ENCODE measurements at places on chromosomes 2 and 18.

GRCh38 chr2:98801286-98801685, 70.4 kb upstream of the MGAT4A start:
- no peak for DNase-seq
- peaks cover 4% of the 10 kb centered on the region for H3K4me1 ChIP-seq
- no peak overlapping the region for H3K27ac ChIP-seq
- H3K27me3 ChIP-seq = no peaks in the 10 kb centered on the region

DNA sequence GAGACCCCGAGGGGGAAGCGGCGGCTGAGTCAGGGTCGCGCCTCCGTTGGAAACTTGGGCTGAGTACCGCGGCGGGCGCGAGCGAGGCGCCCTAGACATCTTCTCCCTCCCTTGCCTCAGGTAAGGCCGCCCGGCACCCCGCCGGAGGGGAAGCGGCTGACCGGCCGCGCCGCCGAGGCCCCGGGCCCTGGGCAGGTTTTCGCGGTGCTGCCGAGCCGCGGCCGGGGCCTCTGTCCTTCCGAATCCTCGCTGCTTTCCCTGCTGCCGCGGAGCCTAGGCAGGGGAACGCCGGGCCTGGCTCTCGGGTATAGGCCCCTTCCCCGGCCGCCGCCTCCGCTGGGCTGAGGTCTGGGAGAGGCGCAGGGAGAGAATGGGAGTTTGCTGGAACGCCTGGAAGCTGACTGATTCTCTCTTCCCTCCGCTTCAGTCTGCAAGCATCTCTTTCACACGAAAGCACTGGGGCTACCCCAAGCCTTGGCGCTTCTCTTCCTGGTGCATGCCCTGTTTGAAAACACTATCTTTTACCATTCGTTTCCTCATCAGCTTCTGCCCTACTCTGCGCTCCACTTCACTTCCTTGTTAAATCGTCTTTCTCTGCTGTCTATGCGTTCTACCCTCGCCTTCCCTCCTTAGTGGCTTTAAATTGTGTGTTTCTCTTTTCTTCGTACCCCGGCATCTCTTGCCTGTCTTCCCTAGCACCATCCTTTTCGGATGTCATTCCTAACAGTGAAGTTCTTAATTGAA, 652 bp downstream of the PPM1B start:
- H3K27ac ChIP-seq = peak overlapping the region; percentile 99
- H3K36me3 ChIP-seq = peaks cover 19% of the 10 kb centered on the region
- peak; percentile 69 for DNase-seq

GRCh38 chr2:85902496-85902895, 13.7 kb upstream of the ST3GAL5 start:
- no peak overlapping the region for H3K4me3 ChIP-seq
- no peaks in the 10 kb centered on the region for H3K27me3 ChIP-seq
- peaks cover 1% of the 10 kb centered on the region for H3K36me3 ChIP-seq
- DNase-seq = no peak
- H3K4me1 ChIP-seq = peaks cover 27% of the 10 kb centered on the region

- no peak overlapping the region for H3K4me3 ChIP-seq
- H3K27ac ChIP-seq = no peak overlapping the region
- no peak for DNase-seq
- H3K4me1 ChIP-seq = peaks cover 9% of the 10 kb centered on the region
- peaks cover 3% of the 10 kb centered on the region for H3K36me3 ChIP-seq
Observed at GRCh38 chr2:40034198-40034597, 255.1 kb upstream of the THUMPD2 start.

DNA sequence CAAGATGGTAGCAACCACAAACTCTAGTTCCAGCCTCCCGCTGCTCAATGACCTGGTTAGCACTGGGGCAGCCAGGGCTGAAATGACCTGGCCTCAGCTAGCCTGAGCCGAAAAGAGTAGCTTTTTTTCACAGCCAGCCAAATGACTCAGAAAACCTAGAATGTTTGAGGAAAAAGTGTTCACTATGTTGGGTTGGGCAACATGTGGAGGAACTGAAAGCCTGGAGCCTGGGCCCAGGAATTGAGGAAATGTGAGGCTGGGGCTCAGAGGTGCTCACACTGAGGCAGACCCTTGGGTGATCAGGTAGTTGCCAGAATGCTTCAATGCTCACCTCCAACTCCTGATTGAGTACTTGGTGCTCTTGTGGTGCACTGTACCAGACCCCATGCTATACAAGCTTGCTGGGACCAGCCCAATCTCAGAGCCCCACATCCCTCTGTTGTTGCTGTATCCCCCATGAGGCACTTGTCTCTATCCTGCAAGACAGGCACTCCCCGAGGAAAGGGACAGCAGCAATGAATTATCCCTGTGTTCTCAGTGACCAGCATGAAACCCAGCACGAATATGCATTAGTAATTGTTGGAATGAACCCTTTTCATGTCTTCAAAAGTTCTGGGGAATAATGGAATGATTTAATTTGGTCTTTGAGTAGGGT, 116.2 kb downstream of the USP34 start:
- peaks cover 38% of the 10 kb centered on the region for H3K4me1 ChIP-seq
- H3K4me3 ChIP-seq = no peak overlapping the region
- peaks cover 41% of the 10 kb centered on the region for H3K36me3 ChIP-seq
- DNase-seq = no peak
- no peak overlapping the region for H3K27ac ChIP-seq
- H3K27me3 ChIP-seq = no peaks in the 10 kb centered on the region

DNA sequence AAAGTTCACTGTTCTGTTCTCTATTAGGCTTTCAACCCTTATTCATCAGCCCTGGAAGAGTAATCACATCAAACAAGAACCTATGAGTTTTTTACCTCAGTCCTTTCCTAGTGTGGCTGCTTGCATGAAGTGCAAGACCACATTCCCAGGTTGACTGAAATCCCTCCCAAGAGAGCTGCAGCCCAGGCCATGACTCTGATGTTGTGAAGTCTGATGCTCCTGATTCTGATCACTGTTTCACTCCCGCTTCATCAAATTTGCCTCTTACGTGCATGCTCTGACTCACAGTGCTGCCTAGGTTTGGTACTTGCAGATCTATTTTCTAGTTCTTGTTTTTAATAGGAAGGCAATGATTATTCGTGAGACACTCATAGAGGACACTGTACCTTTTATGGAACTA, 58.2 kb upstream of the DSEL start:
- no peaks in the 10 kb centered on the region for H3K4me1 ChIP-seq
- no peak overlapping the region for H3K27ac ChIP-seq
- H3K4me3 ChIP-seq = no peak overlapping the region
- no peak for DNase-seq
- H3K36me3 ChIP-seq = no peaks in the 10 kb centered on the region

GRCh38 chr18:34222307-34223163, 2.2 kb downstream of the NOL4 start:
- H3K36me3 ChIP-seq = peaks cover 2% of the 10 kb centered on the region
- peak; percentile 5 for DNase-seq
- H3K4me1 ChIP-seq = peaks cover 2% of the 10 kb centered on the region

GRCh38 chr18:7288544-7288943, 57.7 kb downstream of the LRRC30 start:
- H3K36me3 ChIP-seq = no peaks in the 10 kb centered on the region
- H3K27me3 ChIP-seq = no peaks in the 10 kb centered on the region
- no peak overlapping the region for H3K4me3 ChIP-seq
- no peaks in the 10 kb centered on the region for H3K4me1 ChIP-seq

DNA sequence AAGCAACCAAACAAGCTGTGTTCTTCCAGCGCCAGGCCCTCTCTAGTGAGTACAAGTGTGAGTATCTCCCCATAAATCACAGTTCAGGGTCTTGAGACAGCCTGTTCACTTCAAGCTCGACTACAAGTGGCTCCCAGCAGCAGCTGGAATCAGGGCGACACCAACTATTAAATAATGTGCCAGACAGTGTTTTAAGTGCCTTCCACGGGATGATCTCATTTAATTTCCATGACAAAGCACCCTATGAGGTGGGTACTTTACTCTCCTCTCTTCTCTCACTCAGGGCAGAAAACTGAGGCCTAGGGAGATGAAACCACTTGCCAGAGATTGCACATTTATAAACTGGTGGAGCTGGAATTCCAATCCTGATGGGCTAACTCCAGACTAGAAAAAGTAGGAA, 2.6 kb upstream of the FAM136A start:
- H3K36me3 ChIP-seq = peaks cover 15% of the 10 kb centered on the region
- no peak for DNase-seq
- H3K27me3 ChIP-seq = peaks cover 1% of the 10 kb centered on the region
- no peak overlapping the region for H3K4me3 ChIP-seq

DNA sequence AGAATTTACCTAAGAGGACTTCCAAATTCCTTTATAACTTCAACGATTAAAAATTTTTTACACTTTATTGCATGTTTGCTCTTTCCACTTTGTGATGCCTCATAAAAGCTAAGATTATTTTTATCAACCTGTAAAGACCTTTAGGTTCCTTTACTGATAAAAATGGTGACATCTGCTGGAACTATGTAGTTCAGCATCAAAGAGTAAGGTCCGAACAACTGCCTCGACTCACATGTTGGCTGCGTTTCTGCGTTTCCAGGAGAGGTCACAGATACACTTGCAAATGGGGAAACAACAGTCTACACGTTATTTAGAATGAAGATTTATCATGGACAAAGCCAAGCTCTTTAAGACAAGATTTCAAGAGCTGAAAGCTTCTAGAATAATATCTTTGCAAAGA, 18.8 kb upstream of the TMX3 start:
- H3K27ac ChIP-seq = no peak overlapping the region
- DNase-seq = no peak
- no peaks in the 10 kb centered on the region for H3K4me1 ChIP-seq
- H3K27me3 ChIP-seq = no peaks in the 10 kb centered on the region
- H3K4me3 ChIP-seq = no peak overlapping the region

GRCh38 chr2:16180631-16181030, 240.3 kb downstream of the MYCN start:
- H3K27ac ChIP-seq = no peak overlapping the region
- no peaks in the 10 kb centered on the region for H3K36me3 ChIP-seq
- H3K4me3 ChIP-seq = no peak overlapping the region
- DNase-seq = no peak

GRCh38 chr2:163527381-163527780, 208.4 kb downstream of the FIGN start:
- H3K27me3 ChIP-seq = no peaks in the 10 kb centered on the region
- no peaks in the 10 kb centered on the region for H3K4me1 ChIP-seq
- H3K4me3 ChIP-seq = no peak overlapping the region
- DNase-seq = no peak

DNA sequence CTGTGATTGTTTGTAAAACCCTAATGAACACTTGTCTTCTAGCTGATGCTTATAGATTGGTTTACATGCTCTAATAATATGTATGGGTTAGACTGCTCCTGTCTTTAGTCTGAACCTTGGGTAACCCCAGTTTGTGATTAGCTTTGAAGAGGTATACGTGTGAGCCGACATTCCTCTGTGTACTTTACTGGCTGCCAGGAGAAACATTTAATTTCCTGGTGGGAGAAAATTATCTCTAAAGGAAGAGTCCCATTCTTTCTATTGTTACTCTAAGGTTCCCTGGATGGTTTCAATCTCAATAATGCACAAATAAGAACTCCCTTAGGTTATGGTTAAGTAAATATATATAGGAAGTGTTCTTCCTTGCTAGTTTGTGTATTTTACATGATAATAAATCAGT, 143.6 kb upstream of the ZSWIM2 start:
- H3K36me3 ChIP-seq = no peaks in the 10 kb centered on the region
- no peaks in the 10 kb centered on the region for H3K27me3 ChIP-seq

- peak; percentile 54 for DNase-seq
- H3K4me1 ChIP-seq = peaks cover 59% of the 10 kb centered on the region
- H3K4me3 ChIP-seq = peak overlapping the region; percentile 56
- H3K27me3 ChIP-seq = no peaks in the 10 kb centered on the region
Observed at GRCh38 chr2:161995553-161996016, 78.4 kb downstream of the DPP4 start.

DNA sequence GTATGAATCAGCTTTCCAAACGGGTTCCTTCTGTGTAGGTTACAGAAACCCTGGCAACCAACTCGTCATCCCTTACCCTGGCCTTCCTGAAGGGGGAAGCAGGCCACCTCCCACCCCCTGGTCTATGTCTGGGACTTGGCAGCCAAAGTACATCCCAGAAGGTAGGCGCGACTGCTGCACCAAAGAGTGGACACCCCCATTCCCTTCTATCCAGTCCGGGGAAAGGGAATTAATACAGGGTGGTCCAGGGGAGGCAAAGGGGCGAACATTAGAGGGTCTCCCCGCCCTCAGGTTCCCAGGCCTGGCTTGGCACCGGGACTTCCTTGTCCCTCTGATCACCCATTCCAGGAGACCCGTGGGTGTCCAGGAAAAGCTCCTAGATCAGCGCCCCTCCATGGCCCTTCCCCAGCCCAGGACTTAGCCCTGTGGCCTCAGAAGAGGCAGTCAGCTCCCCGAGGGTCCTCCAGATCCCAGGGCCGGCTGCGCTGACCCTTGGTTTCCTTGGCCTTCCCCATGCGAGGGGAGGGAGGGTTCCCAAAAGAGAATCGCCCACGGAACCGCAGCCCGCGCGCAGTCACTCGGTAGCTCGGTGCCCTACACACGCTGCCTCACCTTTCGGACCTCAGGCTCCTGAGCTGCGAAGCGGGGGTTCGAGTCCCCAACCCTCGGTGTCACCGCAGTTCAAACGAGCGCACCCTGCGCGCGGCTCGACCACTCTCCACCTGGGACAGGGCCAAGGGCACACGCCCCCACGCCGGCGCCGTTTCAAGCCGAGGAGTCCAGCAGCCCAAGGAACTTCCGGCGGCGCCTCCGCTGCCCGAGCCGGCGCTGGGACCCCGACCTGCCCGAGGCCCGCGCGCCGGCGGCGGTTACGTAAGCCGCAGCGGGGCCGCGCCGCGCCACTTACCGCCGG, at the start of gene PER2:
Gene PER2 (minus strand): TSS at position 874 of the 913 bp plus-strand sequence. CDS start 10,674 bp downstream, outside the sequence.
- peak within 1 kb of the TSS; percentile 83 for H3K4me3 ChIP-seq
- peaks cover 2% of the 10 kb centered on the region for H3K36me3 ChIP-seq
- H3K27ac ChIP-seq = peak within 1 kb of the TSS; percentile 96
- no peaks in the 10 kb centered on the region for H3K27me3 ChIP-seq
- peak; percentile 59 for DNase-seq

GRCh38 chr2:95270541-95271081, 3.6 kb upstream of the PROM2 start:
- DNase-seq = no peak
- H3K27me3 ChIP-seq = no peaks in the 10 kb centered on the region
- H3K27ac ChIP-seq = no peak overlapping the region
- H3K4me3 ChIP-seq = no peak overlapping the region
- H3K4me1 ChIP-seq = no peaks in the 10 kb centered on the region

GRCh38 chr2:78202366-78202765, 680.2 kb upstream of the LRRTM4 start:
- H3K4me1 ChIP-seq = no peaks in the 10 kb centered on the region
- no peak overlapping the region for H3K27ac ChIP-seq
- H3K4me3 ChIP-seq = no peak overlapping the region
- H3K36me3 ChIP-seq = no peaks in the 10 kb centered on the region
- no peak for DNase-seq

DNA sequence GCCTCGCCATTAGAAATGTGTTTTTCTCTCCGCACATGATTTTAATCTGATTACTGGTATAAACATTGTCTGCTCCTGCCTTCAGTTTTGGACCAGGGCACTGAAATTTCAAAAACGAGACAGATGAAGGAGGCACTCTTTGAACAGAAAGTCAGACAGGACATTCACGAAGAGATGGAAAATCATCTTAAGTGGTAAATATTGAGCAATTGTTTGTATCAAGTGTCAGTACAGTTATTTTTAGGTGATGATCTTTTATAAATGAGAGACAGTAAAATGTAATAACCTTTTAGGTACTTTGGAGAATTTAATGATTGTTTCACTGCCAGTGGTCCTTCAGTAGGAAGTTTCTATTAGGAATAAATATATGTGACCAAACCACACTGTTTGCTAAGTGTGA, 60.8 kb downstream of the CFAP221 start:
- DNase-seq = no peak
- no peak overlapping the region for H3K27ac ChIP-seq
- H3K36me3 ChIP-seq = no peaks in the 10 kb centered on the region
- no peaks in the 10 kb centered on the region for H3K4me1 ChIP-seq

All from activated CD8-positive, alpha-beta T cell treated with anti-CD3 and anti-CD28 coated beads for 36 hours (primary cell).